Prostate gland (tissue), 2 donors: ENCODE measurements at places on chromosomes 11 and 22. TPM values are rescaled to one million over a fixed set of nuclear protein-coding genes. Genes with fewer than 3 reads are reported as not detected.

DNA sequence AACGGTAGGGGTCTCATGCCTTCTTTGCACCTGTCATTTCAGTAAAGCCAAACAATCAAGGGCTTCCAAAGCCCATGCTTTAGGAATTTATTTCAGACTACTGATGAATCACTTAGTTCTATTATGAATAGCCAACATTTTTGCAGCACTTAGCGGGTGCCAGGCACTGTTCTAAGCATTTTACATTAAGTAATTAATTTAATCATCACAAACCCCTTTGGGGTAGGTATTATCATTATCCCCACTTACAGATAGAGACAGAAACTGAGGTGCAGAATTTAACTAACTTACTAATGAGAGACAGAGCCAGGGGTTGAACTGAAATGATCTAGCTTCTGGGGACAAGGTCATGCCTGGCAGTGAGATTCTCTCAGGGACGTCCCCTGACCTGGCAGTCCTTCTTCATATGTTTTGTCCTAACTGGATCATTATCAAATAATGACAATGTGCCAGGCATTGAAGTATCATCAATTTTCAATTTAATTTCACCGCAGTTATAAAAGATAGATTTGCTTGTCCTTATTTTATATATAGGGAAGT lies 31.7 kb upstream of the NAV2 start:
- DNase-seq = no peak

DNA sequence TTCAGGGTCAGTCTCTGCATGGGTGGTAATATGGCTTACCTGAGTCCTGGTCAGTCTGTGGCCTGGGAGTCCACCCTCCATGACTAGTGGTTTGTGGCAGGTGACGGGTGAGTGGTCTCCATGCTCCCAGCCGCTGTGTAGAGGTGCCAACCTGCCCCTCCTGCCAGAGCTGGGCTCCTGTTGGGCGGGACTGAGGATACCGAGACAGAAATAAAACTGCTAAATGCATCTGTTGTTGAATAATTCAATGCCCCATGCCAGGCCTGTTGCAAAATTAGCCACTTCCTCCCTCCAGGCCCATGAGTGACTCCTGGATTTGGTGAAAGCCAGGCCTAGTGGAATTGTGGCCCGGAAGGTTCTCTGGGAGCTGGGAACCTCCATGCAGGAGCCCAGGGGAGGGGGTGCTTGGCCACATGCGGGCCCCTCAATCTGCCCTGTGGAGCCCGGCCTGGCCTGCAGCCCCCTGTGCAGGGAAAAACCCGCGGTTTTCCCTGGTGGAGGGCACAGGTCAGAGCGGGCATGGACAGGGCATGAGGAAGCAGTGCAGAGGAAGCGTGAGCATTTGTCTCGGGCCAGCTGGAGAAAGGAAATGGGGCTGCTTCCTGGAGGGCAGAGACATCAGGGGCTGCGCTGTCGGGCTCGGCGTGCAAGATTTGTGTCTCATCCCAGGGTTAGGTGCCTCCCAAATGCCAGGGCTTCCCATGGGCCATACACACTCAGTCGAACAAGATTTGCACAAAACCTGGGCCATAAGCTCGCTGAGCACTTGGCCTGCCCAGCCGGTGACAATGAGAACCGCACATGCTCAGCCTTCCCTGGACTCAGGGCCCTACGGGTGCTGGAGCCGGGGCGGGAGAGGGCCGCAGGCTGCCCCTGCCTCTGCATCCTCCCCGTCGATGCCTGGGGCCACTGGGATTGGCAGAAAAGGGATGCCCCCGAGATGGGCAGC lies 66.9 kb downstream of the KCNQ1 start:
- no peak for DNase-seq

DNA sequence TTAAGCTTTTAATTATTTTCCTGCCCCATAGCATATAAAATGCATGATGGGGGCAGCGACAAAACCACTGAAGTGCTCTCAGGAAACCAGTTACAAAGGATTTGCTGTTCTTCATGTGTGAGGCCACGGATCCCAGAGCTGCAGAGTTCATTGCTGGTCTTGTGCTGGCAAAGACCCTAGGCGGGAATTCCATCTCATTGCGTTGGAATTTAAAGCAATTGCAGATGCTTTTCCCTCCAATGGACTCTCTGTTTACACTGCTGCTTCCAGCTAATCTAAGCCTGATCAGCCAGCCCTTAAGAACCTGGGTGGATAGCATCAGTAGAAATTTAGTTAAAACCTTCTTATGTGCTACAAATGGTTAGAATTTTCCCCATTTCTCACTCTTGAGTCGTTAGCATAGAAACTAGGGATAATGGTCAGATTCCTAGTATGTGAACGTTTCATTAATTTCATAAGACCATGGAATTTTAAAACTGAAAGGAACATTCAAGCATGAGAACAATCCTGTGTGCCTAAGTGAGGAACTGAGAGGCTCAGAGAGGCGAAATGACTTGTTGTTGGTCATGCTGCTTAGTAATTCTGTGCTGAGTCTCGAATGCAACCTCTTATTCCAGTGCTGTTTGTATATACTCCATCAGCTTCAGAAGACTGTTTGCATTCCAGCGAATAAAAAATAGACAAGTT lies 36.1 kb upstream of the ADSL start:
- no peak for DNase-seq

DNA sequence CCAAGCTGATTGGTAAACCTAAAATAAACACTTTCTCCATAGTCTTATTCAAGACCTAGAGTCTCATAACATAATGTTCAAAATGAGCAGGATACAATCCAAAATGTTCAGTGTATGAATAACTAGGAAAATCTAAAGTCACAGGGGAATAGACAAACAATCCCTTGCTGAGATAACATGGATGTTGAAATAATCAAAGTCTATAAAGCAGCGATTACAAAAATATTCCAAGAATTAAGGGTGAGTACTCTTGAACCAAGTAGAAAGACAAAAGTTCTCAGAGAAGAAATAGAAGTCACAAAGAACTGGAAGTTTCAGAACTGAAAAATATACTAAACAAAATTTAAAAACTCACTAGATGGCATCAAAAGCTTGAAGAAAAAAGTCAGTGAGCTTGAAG lies 561.0 kb downstream of the INSC start:
- no peak for DNase-seq

- DNase-seq = peak; percentile 79
These were observed 706 bp downstream of the SF1 start for GRCh38 chr11:64777449-64778222.

The OSBP2 gene
- 4.5 TPM for total RNA-seq

The PES1 gene
- 79.5 TPM for total RNA-seq

The RAB38 gene
- total RNA-seq = 7.6 TPM

The NXPE4 gene
- 12.3 TPM for total RNA-seq
